Suppressor macrophage treated with lipopolysaccharide for 1 hour (primary cell): ENCODE measurements at places on chromosomes 7 and 10.

DNA sequence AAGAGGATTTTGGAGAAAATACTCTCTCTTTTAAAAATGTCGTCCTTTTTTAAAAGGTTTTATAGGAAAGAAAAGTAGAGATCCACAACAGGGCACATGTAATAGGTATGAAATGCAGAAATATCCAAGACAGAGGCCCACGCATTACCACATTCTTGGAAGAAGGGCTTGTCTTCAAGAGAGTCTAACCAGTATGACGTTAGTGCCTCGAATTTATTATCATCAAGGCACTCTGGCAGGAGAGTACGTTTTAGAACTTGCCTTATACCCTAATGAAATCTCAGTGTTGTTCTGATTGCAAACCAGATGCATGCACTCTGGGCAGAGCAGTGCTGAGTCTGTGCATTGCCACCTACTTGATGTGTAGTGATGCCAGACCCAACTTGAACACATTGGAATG is 342.6 kb upstream of the NFE2L3 start:
- DNase-seq, result no peak

GRCh38 chr10:24824536-24824935 is 100.8 kb upstream of the ARHGAP21 start:
- DNase-seq, result no peak

DNA sequence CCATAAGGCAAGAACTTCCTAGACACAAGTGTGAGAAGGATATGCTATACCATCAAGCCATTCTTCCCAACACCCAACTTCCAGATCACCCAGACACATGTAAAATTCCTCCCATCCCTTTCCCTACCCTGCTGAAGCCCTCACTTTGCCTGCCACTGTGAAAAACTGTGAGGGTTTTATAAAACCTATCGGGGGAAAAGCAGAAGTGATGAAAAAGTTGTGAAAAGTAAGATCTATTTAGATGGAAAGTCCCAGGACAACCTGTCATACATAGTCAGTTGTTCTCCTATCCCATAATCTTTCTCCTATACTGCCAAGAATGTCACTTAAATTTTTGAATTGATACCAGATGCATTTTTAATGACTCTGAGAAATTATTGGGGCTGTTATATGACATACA is 39.0 kb upstream of the PPP3CB start:
- DNase-seq, result no peak

GRCh38 chr7:112350585-112350984 is 99.7 kb upstream of the IFRD1 start:
- no peak for DNase-seq

GRCh38 chr7:142385491-142386340 is 127.9 kb upstream of the PRSS58 start:
- peak; percentile 76 for DNase-seq

- DNase-seq, result no peak
Measured at GRCh38 chr10:89785095-89785494, 83.7 kb downstream of the KIF20B start.

DNA sequence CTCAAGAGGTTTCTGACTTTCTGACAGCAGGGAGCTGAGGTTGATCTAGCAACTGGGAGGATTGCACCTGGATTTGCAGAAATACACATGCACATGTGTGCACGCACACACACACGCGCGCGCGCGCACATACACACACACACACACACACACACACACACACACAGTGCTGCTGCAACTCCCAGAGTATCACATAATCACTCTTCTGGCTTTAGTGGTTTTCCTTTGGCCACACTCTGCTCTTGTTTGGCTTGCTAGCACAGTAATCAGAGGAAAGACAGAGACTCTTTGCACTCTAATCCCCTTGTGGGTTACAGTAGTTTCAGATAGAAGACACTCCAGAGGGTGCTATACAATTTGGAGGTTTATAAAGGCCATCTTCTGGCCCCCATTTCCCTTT is 705.0 kb downstream of the AUTS2 start:
- DNase-seq, result no peak

DNA sequence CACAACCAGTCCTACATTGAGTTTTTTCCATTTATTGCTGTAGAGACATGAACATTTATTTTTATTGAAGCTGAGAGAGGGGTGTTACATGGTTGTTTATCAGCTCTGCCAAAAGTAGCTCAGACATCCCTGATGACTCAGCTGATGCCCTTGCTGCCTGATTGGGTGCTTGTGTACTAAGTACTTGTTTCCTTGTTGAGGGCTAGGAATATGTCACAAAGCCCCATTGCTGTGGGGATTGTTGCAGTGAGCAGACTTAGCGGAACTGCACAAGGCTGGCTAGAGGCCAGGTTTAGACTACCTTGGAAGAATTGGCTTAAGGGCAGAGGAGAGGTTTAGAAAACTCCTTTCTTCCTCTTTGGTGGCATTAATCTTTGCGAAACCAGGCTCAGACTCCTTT is 110.6 kb downstream of the AUTS2 start:
- no peak for DNase-seq

- peak; percentile 33 for DNase-seq
Measured at GRCh38 chr10:120508393-120508792, 51.4 kb downstream of the PLPP4 start.

DNA sequence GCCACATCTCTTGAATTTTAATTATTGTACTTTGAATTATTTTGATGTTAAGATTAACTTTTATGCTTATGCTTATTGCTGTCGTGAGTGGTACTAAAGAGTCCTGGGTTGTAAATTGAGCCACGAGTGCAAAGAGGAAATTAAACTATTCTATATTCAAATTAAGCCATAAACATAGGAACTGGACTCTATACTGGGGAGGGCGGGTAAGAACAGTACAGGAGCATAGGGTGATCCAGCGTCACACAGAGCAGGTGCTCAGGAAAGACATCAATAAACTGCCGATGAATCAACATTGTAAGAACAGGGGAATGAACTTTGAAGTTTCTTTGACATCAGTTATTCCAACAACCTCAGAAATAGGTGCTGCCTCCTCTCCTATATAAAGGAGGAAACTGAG is 219.6 kb downstream of the CACNB2 start:
- DNase-seq, result no peak

DNA sequence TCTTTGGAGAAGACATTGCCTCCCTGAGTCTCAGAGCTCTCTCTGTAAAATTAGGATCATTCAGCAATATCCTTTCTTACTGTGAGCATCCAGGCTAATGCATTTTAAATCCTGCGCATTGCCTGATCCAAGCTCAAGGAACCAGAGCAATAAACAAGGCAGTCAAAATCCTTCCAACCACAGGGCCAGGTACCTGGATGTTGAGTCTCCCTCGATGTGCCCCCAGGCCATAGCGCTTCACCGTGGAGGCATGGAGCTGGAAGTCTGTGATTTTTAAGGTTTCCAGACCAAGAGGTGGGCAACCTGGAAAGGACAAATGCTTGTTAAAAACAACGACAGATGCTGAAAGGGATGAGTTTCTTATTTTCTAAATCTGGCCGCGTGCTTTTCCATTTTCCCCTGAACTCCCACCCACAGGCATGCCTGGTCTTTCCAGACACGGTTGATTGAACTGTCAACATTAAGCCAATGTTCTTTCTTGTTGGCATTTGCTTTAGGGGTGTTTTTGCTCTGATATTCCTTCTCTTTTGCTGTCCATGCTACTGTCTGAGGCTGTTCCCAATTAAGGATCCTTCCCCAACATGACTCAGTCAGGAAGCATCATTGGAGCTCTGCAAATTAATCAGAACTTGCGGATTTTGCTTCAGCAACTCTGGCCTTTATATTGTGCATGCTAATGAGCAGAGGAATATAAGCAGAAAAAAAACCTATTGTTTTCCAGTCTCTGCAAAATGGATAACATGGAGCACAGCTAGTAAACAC is 29.0 kb downstream of the CPXM2 start:
- no peak for DNase-seq

DNA sequence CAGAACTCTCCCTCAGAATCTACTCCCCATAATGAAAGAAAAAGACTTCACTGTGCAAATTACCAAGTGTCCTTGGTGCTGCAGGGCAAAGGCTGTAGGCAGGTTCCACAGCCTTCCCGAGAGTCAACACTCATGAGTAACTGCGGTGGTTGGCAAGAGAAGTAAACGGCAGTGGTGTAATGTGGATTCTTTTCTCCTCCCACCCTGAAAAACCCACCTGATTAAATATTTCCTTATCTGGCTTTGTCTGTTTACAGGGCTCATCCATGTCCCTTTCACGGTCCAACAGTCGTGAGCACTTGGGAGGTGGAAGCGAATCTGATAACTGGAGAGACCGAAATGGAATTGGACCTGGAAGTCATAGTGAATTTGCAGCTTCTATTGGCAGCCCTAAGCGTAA is 300.9 kb downstream of the BICC1 start:
- no peak for DNase-seq

- no peak for DNase-seq
Measured at GRCh38 chr7:88771417-88771816, 11.9 kb downstream of the ZNF804B start.

GRCh38 chr7:78127009-78127408 is 328.4 kb downstream of the PHTF2 start:
- DNase-seq, result no peak

DNA sequence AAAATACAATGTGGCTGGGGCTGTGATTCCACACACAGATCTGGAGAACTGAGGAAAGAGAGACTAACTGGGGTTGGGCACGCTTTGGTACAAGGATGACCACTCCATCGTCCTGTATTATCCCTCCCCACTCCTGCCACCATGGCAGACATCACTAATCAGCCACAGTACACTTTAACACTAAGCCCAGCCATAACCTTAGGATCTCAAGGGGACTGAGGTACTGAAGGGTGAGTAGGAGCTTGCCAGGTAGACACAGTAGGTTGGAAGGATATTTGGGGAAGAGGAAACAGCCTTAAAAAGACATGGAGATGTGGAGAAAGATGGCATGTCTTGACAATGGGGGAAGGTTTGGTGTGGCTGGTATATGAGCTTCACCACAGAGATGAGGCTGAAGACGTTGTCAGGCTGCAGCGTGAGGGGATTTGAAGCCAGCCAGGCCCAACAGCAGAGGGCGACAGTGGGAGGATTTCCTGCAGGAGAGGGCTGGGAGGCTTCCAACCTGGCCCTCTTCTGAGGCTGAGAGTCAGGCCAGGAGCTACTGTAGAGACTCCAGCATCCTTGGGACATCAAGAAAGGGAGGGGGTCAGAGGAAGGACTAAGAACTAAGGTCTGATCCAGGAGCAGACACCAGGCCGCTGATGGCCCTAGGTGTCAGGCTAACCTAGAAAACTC is 58.6 kb upstream of the COL13A1 start:
- DNase-seq, result peak; percentile 27

DNA sequence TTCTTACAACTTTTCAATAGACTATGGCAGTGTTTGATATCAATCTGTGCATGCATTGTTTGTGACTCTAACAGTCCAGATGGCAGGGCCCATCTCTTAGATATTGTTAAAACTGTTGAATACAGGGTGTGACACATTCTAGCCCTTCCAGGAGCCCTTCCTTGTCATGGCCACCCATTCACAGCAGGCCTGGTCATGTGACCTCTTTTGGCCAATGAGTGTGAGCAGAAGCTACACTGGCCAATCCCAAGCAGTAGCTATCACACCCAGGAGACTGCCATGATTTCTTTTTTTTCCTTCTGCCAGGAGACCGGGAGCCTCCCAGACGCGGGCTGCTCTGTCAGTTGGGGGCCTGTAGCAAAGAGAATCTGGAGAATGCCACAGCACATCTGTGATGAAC is 655.4 kb upstream of the MKI67 start:
- DNase-seq, result no peak

GRCh38 chr10:50560370-50560769 is 63.4 kb downstream of the SGMS1 start:
- DNase-seq, result no peak

GRCh38 chr7:4325732-4326131 is 356.4 kb upstream of the FOXK1 start:
- DNase-seq, result no peak

DNA sequence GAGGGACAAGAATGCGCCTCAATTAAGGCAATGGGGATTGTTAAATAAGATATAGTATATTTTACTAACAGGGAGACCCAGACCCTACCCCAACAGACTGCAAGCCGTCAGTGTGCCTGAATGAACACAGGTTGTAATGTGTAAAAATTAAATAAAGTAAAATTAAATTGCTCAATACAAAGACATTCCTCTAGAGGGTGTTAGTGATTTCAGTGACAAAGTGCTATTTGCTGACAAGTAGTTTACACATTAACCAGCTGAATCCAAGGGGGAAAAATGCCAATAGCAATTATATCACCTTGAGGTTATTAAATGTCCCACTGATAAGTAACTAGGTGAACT is 110.5 kb downstream of the EBF3 start:
- DNase-seq, result peak; percentile 29

- DNase-seq, result no peak
Measured at GRCh38 chr10:76711222-76711997, 926.2 kb downstream of the KCNMA1 start.

GRCh38 chr7:155811895-155812761 is at the start of gene SHH:
Gene SHH, minus strand, starts transcription at chr7:155812463. Its CDS starts 341 bp downstream, at chr7:155812122.
- DNase-seq, result no peak

DNA sequence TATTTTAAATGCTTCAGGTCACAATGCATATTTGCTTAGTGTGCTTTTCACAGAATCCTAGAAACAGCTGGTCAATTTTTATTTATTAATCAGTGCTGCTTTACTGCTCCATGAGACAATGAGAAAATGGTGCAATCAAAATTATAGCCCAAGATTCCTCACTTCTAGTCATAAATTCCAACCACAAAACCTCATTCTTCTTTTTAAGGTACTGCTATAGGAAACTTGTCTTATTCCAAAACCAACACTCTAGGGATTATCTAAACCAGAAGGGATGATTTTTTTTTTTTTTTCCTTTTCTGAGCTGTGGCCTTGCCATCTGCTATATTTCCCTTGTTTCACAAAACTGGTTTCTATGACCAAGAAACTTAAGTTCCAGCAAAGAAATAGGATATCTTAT is 64.0 kb upstream of the SEMA3A start:
- no peak for DNase-seq

GRCh38 chr7:83427884-83428283 is 221.1 kb downstream of the SEMA3E start:
- no peak for DNase-seq

GRCh38 chr7:155388561-155388960 is 69.4 kb upstream of the EN2 start:
- DNase-seq, result no peak

GRCh38 chr7:19202599-19202998 is 57.4 kb upstream of the FERD3L start:
- no peak for DNase-seq

- no peak for DNase-seq
Measured at GRCh38 chr7:47785923-47786556, 162.2 kb downstream of the PKD1L1 start.

DNA sequence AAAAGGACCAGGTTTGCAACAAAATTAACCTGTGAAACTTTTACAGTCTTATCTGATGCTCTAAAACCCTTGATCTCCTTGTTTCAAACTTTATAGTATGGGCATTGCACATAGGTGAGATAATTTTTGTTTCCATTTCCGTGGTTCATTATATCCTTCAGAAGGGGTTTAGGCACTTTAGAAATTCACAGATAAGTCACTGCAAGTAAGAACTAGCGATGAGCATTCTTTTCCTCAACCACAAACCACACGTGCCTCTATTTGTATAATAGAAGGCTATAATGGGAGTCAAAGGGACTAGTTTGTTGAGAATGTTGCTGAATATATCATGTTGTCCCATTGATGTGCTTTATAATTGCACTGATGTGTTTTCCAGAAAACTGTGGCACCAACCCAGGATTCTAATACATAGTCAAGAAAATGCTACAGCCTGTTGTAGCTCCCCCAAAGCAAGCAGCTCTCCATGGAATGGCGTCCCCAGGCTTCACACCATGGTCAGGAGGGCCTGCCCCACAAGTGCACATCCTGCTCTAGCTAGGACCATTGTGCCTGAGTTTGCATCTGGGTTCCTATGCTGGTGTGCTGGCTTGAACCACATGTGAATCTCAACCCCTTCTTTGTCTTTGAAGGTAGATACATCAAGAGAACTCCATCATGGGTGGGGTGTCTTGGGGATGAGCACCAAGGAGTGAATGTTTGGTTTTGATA is 14.0 kb upstream of the ATXN7L1 start:
- no peak for DNase-seq
